ENCODE measurements at places on chromosomes 16 and 17. TPM values are rescaled to one million over a fixed set of nuclear protein-coding genes. Genes with fewer than 3 reads are reported as not detected.
A peak's percentile ranks its signal among the peaks of the same experiment; 100 is the strongest.

- H3K4me1 ChIP-seq, result peaks cover 36% of the 10 kb centered on the region
- H3K36me3 ChIP-seq, result peaks cover 23% of the 10 kb centered on the region
- peaks cover 15% of the 10 kb centered on the region for H3K27me3 ChIP-seq
- no peak overlapping the region for H3K4me3 ChIP-seq
These were observed 60.1 kb upstream of the ZNF750 start for GRCh38 chr17:82899941-82900340.

- no peak overlapping the region for H3K4me3 ChIP-seq
- H3K4me1 ChIP-seq, result peaks cover 4% of the 10 kb centered on the region
- peaks cover 7% of the 10 kb centered on the region for H3K27me3 ChIP-seq
- H3K36me3 ChIP-seq, result peaks cover 5% of the 10 kb centered on the region
- no peak overlapping the region for H3K27ac ChIP-seq
These were observed 192.4 kb downstream of the SEC14L1 start for GRCh38 chr17:77332981-77333685.

GRCh38 chr16:67660564-67661028 is at the start of gene PARD6A:
PARD6A (plus strand) TSS chr16:67660960; CDS start chr16:67661039, 79 bp downstream.
- peaks cover 3% of the 10 kb centered on the region for H3K36me3 ChIP-seq
- DNase-seq, result peak; percentile 96
- H3K4me3 ChIP-seq, result peak within 1 kb of the TSS; percentile 95
- peaks cover 14% of the 10 kb centered on the region for H3K4me1 ChIP-seq

- H3K4me3 ChIP-seq, result no peak overlapping the region
- H3K36me3 ChIP-seq, result peaks cover 4% of the 10 kb centered on the region
- no peak for DNase-seq
- peak overlapping the region; percentile 52 for H3K27ac ChIP-seq
These were observed 32.7 kb upstream of the SCNN1B start for GRCh38 chr16:23269248-23269953.

GRCh38 chr17:74413491-74413890 is 18.4 kb upstream of the GPRC5C start:
- peaks cover 9% of the 10 kb centered on the region for H3K4me1 ChIP-seq
- no peak for DNase-seq
- H3K4me3 ChIP-seq, result no peak overlapping the region
- no peak overlapping the region for H3K27ac ChIP-seq
- peaks cover 11% of the 10 kb centered on the region for H3K27me3 ChIP-seq

The NPW gene
- total RNA-seq, result 0.91 TPM

The LUC7L gene
- total RNA-seq, result 213 TPM

The CCL8 gene
- total RNA-seq, result not detected

Data from glutamatergic neuron (in vitro differentiated cells).